ENCODE measurements at places on chromosomes 13 and 19.
A peak's percentile ranks its signal among the peaks of the same experiment; 100 is the strongest.

- no peak for DNase-seq
These were observed 14.0 kb downstream of the RPL36 start for GRCh38 chr19:5703819-5704818.

DNA sequence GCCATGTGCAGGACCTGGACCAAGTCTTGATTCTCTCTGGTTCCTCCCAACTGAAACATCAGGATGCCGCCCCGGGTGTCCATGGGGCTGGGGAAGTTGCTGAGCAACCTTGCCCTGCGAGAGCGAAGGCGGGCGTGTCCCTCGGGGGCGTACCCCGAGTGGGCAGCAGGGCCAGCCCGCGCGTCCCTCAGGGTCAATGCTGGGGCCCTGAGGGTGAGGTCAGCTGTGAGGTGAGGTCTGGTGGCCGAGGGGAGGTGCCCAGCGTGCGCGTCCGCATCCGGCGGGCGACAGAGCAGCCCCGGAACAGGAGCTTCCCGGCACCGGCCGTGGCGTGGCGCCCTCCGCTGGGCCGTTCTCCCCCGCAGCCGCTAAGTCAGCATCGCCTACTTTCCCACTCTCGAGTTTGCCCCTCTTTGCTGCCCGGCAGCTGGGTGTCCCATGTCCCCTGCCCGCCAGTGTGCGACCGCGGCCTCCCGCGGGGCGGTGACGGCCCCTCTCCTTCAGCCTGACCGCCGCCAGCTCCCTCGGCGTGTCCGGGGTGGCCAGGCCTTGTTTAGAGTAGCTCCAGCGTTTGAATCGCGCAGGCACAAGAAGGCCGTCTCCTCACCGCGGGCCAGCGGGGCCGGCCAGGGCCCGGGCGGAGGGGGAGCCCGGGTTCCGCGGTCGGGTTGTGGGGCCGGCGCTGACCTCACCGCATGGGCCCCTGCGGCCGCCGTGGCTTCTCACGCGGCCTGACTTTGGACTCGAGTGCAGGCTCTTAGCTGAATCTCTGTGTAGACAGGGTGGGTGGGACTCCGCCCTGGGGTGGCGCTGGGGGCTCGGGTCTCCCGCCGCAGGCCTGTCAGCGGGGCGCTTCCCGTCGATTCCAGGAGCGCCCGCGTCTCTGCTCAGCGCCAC is 33.0 kb downstream of the GJA3 start:
- peak; percentile 56 for DNase-seq

DNA sequence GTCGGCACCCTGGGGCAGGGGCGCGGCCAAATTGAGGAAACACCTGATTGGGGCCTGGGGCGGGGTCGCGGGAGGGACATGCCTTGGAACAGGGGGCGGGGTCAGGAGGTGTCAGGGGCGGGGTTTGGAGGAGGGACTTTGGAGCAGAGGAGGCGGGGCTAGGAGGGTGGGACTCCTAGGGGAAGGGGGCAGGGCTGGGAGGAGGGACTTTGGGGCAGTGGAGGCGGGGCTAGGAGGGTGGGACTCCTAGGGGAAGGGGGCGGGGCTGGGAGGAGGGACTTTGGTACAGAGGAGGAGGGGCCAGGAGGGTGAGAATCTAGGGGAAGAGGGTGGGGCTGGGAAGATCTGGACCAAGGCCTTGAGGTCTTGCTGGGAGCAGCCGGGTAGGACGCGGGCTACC is 21.9 kb downstream of the GRIN2D start:
- DNase-seq = peak; percentile 29

DNA sequence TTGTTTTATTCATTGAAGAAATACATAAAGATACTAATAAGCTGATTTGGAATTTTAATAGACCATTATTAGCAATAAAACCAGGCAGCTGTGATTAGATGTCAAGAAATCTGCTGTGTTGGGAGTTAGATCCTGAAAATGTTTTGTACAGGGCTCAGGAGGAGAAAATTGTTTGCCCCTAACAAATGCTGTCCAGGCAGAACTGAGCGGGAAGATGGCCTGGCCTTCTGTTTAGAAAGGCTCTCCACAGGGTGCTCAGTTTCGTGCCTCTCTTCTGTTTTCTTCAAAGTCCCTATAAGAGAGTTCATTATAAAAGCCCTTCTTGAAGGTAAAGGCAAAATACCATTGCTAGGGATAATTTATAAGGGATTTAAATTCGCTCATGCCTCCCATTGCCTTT is 64.1 kb downstream of the ERCC5 start:
- no peak for DNase-seq

- DNase-seq = no peak
These were observed 17.2 kb downstream of the PKN1 start for GRCh38 chr19:14450168-14450874.

DNA sequence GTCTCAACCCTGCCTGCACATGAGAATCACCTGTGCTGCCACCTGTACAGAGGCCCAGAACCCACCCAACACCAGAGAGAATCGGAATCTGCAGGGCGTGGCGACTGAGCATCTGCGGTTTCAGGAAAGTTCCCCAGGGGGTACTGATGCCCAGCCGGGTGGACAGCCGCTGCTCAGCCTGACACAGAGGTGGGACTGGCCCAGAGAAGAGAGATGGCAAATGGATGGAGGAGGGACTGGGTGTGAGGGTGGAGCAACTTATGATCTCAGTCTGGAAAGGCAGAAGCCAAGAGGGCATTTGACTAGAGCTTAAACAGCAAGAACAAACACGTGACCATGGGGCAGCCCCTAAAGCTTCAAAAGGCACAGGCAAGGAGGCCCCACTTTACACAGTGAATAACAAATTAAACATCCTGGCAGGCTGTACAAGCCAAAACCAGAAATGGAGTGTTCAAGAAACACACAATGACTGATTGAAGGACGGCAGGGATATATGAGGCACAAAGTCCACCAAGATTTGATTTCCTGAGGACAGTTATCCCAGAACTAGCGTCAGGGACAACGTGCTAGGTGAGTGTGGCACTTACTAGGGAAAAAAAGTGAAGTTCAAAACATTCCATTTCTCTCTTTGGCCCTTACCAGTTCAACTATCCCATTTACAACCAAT is 3.1 kb downstream of the RANBP3 start:
- no peak for DNase-seq

DNA sequence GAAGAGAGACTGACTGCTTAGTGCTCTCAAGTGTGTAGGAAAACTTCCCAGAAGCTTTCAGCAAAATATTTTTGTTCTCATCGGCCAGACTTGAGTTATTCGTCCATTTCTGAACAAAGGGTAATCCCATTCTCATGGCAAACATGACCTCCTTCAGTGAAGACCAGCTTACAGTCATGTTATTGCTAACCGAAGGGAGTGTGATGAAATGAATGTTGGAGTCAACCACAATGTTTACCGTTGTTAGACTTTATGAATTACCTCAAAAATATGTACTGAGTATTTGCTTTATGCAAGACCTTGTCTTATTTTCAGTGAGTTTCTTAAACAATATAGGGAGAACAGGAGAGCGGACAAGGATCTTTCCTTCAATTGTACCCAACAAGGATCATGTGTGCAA is 228.6 kb downstream of the LMO7 start:
- no peak for DNase-seq

Data from LoVo (cell line).